IPS DF 6.9 (cell line): ENCODE measurements at places on chromosomes 11 and 22.

- DNase-seq, result no peak
Measured at GRCh38 chr11:128694618-128695481, 978 bp downstream of the FLI1 start.

GRCh38 chr22:35451592-35451991, 51.7 kb downstream of the MCM5 start:
- no peak for DNase-seq

DNA sequence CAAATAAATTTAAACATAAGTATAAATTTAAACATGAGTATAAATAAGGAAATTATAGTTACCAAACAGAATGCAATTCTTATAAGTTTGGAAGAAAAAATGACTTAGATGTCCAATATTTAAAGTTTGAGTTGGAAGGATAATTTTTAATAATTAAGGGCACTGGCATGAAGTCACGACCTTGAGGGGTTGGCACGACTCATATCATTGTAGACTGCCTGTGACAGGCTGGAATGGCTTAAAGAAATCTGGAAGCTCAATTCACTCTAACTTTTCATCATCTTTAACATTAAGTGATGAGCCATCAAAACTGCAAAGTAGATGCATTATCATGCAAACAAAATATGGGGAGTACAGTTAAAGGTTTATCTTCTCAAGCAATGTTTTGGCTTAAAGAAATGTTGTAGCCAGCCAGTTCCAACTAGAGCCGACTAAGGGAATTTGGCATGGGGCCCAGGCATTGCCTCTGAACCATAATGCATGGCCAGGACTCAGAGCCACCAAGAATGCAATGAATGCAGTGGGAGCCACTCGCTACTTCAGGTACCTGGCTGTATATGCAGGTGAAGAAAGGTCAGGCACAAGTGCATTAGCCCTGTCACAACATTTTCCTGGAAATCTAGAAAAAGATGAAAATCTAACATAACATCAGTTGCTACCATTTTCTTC, 33.4 kb downstream of the PGR start:
- DNase-seq, result no peak

GRCh38 chr11:66850588-66851238, 6.2 kb upstream of the LRFN4 start:
- DNase-seq, result no peak

DNA sequence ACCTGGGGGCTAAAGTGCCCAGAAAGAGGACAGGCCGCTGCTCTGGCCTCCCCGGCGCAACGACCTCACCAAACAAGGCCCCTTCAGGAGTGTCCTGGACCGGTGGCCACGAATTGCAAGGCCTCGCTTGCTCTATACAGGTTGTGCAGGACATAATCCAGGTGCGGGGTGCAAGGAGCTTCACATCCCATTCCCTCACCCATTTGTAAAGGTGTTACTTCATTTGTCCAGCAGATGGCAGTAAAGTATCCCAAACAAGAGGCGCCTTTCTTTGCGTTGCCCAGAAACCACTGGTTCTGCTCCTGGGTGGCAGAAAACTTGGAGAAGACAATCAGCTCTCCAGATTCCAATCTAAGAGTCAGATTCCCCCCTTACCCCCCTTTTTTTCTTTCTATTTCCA, 35.9 kb upstream of the PRDM11 start:
- peak; percentile 55 for DNase-seq
